ENCODE measurements at places on chromosomes 7 and 10. TPM values are rescaled to one million over a fixed set of nuclear protein-coding genes. Genes with fewer than 3 reads are reported as not detected.

- DNase-seq: no peak
Observed at GRCh38 chr10:12022580-12023257, 19.9 kb downstream of the UPF2 start.

- DNase-seq: peak; percentile 44
Observed at GRCh38 chr7:115635376-115635775, 395.2 kb downstream of the TFEC start.

- peak; percentile 8 for DNase-seq
Observed at GRCh38 chr10:72953687-72954086, 919 bp downstream of the PLA2G12B start.

GRCh38 chr7:41116337-41116736 lies 586.6 kb downstream of the INHBA start:
- DNase-seq: no peak

- DNase-seq: peak; percentile 34
Observed at GRCh38 chr10:89346405-89347254, 18.8 kb downstream of the IFIT3 start.

DNA sequence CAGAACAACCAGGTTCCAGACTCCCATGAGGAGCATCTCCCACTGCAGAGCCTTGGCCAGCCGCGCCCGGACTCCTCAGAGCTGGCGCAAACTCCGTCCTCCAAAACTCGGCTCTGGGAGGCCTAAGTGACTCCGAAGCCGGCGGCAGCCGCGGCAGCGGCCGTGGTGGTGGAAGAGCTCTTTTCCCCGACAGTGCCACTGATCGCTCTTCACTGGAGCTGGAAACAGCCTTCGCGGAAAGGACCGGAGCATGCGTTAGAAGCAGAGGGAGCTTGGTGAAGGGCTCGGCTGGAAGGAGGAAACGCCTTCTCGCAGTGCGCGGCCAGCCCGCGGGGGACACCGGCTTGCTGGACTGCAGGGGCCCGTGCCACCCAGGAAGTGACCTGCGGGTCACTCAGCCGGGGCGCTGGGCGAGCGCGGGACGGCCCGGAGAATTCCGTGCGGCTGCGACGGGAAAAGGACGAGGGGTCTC lies 5.0 kb upstream of the HOXA13 start:
- DNase-seq: no peak

DNA sequence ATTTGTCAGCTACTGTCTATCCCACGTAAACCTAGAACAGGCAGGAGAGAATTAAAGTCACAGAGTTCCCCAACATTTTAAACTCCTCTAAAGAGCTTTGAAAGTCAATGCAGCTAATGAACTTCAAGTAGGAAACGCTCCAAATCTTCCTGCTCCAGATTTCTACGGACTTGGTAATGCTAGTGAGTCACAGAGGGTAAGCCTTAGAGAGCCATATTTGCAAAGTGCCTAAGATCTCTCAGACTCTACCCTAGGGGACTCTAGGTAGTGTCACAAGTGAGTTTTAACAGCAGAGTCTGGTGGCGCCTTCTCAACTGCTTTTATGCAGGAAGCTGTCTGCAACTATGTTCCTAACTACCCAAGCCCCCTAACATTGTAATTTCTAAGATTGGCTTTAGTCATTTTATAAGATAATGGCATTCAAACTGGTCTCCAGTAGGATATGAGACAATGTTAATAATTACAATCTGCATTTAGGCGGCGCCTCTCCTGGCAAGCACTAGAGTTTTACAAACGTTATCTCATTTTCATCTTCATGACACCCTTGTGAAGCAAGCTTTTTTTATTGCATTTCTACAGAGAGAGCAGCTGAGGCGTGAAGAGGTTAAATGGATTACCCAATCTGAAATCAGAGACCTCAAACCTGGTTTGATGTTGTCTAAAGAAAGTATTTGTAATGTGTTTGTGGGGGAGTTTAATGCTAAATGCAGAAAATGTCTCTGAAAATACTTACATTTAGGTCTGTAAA lies 22.0 kb upstream of the FZD1 start:
- no peak for DNase-seq

WDFY4 gene
- total RNA-seq: 5.7 TPM

ADIRF gene
- 13.2 TPM for total RNA-seq

TUBB8 gene
- not detected for total RNA-seq
